ENCODE measurements at places on chromosomes 11 and 22.

- no peak for DNase-seq
Measured at GRCh38 chr11:126607374-126607773, 251.9 kb downstream of the ST3GAL4 start.

DNA sequence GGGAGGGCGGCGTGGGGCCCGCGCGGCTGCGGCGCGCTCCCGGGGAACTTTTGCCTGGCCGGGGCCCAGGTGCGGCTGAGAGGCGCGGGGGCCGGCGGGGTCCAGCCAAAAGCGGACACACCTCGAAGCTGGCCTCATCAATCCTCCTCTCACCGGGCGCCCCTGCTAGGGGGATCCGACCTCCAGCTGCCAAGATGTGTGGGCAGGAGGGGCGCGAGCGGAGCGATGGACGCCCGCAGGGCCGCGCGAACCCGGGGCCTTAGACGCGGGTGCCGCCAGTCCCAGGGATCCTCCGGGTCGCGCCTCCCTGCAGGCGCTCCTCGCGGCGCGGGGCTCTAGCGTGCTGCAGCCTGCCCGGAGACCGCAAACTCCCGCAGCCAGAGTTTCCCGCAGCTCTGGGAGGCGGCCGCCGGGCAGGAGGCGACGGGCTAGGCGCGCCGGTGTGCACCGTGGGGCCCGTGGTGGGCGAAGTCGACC, 785 bp downstream of the IGSF9B start:
- no peak for DNase-seq

- no peak for DNase-seq
Measured at GRCh38 chr22:41327124-41327523, 25.8 kb downstream of the ZC3H7B start.

DNA sequence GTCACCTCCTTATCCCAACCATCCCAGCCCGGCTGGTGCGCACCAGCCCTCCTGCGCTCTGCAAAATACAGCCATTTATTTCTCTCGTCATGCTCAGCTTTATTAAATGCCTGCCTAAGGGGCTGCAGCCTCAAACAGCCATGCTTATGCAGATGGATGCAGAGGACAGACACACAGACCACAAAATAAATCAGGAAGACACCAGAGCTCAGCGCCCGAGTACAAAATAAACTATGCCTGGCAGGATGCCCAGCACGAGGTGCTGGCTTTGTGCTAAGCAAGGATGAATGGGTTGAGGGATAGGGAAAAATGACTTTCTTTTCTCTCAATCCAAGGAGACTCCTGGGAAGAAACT, 70.5 kb downstream of the RPUSD4 start:
- no peak for DNase-seq

DNA sequence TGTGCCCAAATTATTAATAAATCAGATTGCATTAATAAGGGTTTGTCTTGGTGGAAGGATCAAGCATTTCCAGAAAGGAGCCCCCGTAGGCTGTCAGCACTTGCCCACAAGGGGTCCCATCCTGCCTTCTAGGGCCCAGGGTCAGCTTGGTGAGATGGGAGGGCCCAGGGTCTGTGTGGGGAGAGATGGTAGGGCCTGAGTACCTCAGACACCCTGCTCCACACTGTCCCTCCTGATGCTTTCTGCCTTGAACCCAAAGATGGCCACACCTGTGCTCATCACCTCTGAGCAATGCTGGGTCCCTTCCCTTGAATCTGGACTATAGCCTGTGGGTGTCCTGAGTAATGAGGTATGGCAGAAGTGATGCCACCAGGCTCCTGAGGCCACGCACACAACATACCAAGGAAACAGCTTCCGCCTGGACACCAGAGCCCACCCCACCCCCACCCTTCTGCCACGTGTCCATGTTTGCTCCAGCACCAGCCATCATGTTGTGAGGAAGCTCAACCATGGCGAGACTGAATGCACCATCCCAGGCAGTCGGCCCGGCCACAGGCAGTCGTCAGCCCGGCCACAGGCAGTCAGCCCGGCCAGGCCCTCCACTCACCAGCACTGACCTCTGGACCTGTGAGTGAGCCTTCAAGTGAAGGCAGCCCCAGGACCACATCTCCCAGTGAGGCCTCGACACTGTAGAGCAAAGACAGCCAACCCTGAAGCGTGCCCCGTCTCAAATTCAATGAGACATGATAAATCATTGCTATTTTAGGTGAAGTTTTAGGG, 6.8 kb downstream of the BET1L start:
- DNase-seq = no peak

GRCh38 chr11:113647108-113647507, 59.0 kb downstream of the TMPRSS5 start:
- DNase-seq = no peak

DNA sequence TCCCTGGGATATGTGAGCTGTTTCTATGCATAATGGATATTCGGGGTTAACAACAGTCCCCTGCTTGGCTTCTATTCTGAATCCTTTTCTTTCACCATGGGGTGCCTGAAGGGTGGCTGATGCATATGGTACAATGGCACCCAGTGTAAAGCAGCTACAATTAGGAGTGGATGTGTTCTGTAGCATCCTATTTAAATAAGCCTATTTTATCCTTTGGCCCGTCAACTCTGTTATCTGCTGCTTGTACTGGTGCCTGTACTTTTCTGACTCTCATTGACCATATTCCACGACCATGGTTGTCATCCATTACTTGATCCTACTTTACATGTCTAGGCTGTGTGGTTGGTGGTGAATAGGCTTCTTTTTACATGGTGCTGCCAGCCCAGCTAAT, 1.3 kb downstream of the TUG1 start:
- DNase-seq = no peak

All from GF-D8 (cell line).